Stimulated activated CD8-positive, alpha-beta memory T cell treated with anti-CD3 and anti-CD28 coated beads, Interleukin-4, amount 100 ng/mL, for 1 hour (primary cell): ENCODE measurements at places on chromosomes 4 and X.

GRCh38 chr4:120435179-120435578 lies 368.5 kb upstream of the MAD2L1 start:
- no peak for DNase-seq

- DNase-seq = no peak
Measured at GRCh38 chr4:76058302-76058701, 16.2 kb upstream of the ART3 start.

- no peak for DNase-seq
Measured at GRCh38 chr4:124092541-124092984, 620.0 kb downstream of the ANKRD50 start.

DNA sequence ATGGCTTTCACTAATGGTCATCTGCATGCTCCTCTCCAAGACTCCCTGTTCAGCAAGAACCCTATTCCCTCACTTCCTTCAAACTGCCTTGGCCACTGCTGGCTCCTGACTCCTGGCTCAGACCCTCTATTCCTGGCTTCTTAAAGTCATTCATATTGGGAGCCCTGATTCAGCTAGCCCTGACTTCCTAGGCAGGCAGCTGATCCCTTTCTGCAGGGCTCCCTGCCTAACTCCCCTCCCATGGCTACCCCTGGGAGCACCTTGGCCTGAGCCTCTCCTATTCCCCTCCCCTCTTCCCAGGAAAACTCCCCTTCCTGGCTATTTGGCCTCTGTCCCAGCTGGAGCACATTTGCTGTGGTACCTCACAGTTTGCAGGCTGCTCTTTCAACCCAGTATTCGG lies 154.9 kb upstream of the PJA1 start:
- DNase-seq = no peak

DNA sequence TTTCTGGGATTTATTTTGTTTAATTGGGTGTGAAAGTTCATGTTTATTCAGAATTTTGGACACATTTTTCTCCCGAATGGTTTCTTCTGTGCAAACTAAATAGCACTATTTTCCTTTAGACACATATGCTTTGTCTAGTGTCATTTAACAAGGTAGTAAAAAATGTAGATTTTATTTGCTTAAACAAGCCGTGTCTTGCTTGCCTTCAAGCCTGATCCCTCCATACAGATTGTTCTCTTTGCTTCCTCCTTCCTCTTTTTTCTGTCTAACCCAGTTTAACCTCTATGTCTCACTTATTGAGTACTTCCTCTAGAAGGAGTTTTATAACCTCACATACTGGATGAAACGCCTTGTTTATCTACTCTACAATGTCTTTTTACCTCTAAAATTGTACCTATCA lies 211.8 kb downstream of the NPFFR2 start:
- no peak for DNase-seq
